ENCODE measurements at places on chromosomes 1 and 21.

DNA sequence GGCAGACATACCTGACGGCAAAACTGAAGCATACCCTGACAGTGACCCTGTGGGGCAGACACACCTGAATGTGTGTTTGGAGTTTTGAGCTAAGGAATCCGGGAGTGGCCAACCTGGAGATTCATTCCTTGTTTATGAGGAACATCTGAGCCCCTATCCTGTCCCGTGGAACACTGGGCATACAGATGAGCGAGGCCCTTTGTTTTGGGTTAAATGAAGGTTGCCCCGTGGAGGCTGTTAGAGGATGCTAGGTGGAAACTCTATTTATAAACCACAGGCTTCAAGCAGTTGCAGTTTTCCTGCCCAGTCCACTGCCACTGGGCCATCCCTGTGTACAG lies 18.1 kb downstream of the GALNT2 start:
- DNase-seq, result no peak

DNA sequence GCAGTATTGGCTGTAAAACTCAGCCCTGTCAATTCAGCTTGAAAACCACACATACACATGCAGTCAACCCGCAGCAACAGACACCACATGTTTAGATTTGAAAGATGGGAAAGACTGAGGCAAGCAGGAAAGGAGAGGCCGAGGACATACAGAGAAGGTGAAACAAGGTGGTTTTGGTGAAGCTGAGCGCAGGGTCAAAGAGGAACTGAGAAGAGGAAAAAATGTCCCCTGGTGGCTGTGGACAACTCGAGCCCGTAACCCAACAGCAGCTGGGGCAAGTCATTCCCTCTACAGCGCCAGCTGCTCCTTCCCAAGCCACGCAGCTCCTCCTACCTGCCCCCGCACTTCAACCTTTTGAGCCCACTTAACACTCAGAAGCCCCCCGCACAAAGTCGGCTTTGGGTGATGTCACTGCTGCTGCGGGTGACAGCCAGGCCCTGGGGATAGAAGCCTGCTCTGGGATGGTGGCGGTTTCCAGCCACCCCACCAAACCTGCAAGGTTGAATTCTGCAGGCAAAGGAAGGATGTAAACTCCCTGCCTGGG lies 63.0 kb downstream of the KCNN3 start:
- DNase-seq, result no peak

- DNase-seq, result no peak
Observed at GRCh38 chr1:176460544-176461336, 2.2 kb upstream of the PAPPA2 start.

- DNase-seq, result peak; percentile 26
Observed at GRCh38 chr1:53485478-53486394, 26.5 kb downstream of the DMRTB1 start.

GRCh38 chr1:179824265-179824664 lies 53.3 kb downstream of the TOR1AIP2 start:
- no peak for DNase-seq

- no peak for DNase-seq
Observed at GRCh38 chr1:101238031-101238628, 1.3 kb downstream of the S1PR1 start.

- no peak for DNase-seq
Observed at GRCh38 chr1:184283999-184284398, 102.8 kb upstream of the C1orf21 start.

- no peak for DNase-seq
Observed at GRCh38 chr1:203439131-203439730, 36.4 kb upstream of the PRELP start.

GRCh38 chr1:81733480-81733879 lies 67.3 kb upstream of the ADGRL2 start:
- no peak for DNase-seq

DNA sequence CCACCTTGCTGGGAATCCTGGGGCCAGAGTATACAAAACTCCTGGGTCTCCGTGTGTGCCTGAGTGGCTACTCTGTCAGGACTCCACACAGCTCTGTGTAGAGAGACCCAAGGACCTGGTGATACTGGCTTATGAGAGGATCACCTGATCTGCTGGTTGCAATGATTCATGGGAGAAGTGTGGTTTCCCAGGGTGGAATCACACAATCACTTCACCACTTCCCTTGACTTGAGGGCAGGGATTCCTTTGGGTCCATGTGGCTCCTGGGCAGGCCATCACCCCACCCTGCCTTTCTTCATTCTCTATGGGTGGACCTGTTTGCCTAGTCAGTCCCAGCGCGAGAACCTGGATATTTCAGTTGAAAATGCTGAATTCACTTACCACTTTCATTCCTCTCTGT lies 13.3 kb downstream of the PRSS38 start:
- DNase-seq, result no peak

- no peak for DNase-seq
Observed at GRCh38 chr1:44025816-44026215, 5.4 kb downstream of the SLC6A9 start.

DNA sequence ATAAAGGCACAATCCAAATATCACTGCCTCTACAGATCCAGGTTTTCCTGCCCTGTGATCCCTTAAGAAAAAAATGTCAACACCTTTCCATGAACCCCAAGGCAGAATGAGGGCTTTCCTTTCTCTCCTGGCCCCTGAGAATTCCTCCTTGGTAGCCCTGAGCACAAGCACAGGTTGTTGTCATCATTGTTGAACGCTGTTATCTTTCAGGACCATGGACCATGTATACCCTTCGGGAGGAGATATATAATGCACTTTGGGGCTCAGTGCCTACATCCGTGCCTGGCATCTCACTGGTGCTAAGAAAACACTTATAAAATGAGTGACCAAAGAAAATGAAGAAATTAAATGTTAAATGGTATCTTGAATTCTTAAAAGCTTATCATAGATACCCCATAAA lies 296.2 kb downstream of the SETD4 start:
- DNase-seq, result no peak

GRCh38 chr1:200738327-200738948 lies at the start of gene CAMSAP2:
Gene CAMSAP2, plus strand, starts transcription at chr1:200738893. Its CDS starts 935 bp downstream, at chr1:200739828.
- peak; percentile 59 for DNase-seq

DNA sequence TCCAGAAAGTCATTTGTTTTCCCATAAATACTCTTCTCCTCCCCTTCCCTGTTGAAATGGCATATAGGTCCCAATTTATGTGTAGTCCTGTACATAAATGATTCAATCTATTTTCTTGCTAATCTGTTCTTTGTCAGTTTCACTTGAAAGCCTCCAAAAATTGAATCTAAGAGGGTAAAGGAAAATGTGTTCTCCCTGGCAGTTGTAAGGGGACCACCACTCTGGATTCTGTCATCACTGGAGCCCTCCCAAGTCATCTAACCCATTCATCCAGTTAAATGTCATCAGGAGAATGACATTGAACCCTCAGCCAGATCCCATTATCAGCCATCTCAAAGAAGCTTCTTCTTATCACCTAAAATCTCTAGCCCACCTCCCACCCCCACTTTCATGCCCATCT lies 35.0 kb upstream of the RNF2 start:
- no peak for DNase-seq

- DNase-seq, result no peak
Observed at GRCh38 chr1:171800342-171800741, 18.9 kb downstream of the METTL13 start.

GRCh38 chr1:172404121-172404520 lies 16.4 kb upstream of the C1orf105 start:
- no peak for DNase-seq

DNA sequence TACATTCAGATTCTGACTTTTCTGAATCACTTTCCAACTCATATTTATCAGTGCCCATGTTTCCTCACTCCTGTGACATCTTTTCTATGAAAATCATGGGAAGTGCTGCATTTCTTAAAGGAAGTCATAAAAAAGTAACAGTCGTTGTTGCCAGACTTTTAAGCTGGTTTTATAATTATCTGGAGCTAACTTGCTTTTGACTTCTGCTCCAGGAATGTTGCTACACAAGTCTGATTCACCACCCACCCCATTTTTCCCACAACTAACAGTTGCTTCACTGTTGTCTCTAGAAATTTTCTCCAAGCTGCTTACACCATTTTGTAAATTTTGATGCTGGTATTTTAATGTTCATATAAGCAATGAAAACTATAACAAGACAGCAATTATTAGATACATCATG lies 12.2 kb downstream of the FCRLB start:
- no peak for DNase-seq

DNA sequence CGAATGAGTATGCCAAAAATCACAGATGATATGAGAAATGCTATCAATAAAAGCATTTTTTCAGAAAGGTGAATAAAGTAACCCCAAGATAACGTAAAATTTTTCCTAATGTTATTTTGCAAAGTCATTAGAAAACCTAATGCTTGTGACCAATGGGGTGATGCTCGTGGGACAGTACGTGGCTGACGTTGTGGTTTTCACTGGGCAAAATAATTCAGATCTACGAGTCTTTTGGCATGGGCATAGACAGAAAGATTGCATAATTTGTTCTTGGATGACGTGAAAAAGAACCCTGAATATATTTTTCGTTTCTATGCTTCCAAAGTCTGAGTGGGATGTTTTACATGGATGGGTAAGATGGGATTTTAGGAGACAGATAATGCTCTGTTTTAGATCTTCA lies 71.0 kb downstream of the PBX1 start:
- no peak for DNase-seq

DNA sequence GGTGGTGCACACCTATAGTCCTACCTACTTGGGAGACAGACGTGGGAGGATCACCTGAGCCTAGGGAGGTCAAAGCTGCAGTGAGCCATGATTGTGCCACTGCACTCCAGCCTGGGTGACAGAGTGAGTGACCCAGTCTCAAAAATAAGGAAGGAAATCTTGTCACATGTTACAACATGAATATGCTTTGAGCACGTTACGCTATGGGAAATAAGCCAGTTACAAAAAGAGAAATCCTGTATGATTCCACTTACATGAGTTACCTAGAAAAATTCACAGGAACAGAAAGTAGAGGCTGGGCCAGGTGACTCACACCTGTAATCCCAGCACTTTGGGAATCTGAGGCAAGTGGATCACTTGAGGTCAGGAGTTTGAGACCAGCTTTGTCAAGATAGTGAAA lies 6.7 kb upstream of the PADI6 start:
- DNase-seq, result no peak

DNA sequence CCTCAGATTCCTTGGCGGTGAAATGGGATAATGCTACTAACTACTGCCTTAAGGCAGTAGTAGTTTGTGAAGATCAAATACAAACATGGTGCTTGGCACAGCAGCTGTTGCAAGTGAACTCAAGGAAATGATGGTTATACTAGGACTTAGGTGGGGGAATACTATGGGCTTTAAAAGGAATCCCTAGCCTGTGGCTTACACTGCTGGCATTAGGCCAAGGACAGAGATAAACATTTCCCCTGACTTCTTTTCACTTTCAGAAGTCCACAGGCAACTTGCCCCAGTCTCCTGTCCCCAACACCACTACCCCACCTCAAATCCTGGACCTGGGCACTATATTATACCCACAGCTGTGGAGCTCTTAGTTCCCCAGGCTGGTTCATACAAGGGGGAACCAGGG lies 13.1 kb upstream of the VAMP4 start:
- DNase-seq, result no peak

DNA sequence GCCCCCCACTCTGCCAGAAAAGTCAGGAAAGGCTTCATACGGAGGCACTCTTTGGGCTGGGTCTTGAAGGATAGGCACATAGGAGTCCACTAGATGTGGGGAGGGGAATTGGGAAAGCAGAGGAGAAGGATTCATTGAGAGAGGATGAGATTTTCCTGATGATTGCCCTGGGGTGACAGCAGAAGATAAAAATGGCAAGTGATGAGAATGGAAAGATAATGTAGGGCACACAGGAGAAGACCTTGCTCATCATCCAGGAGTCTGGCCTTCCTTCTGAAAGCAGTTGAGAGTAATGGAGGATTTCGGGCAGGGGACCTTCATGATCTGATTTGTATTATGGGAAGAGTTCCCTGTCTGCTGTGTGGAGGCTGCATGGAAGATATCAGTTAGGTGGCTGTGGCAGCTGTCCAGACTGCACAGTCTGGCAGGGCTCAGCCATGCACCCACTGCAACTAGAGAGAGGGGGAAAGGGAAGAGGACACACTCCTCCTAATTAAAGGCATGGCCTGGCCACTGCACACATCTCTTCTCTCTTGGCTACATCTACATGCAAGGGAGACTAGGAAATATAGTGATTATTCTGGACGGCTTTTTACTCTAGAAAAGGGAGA lies 9.6 kb upstream of the FABP3 start:
- no peak for DNase-seq

DNA sequence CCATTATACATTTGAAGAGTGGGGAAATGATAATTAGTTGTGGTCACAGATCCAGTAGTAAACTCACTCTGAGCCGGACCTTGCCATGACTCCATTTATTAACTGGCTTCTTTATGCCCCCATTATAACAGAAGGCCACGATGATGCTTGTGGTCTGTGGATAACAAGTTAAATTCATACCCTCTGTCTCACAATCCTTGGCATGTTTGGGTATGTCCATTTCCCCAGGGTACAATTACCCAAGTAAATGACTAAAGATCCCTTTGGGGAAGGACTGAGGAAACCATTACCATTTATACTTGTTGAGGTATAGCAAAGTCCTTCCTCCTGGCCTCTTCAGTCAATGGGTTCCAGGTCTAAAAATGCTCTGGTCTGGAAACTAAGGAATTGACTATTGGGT lies 7.3 kb upstream of the USP1 start:
- DNase-seq, result no peak

DNA sequence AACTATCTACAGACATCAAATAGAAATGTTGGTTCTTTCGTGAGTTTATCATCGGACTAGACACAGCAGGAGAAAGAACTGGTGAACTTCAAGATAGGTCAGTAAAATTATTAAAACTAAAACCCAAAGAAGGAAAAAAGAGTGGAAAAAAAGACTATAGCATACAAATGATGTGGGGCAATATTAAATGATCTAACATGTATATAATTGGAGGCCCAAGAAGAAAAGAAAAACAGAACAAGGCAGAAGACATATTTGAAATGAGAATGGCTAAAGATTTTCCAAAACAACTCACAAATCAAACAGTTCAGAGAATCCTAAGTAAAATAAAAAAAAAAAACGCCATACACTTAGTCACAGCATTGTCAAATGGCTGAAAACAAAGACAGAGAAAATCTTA lies 101.8 kb downstream of the PCNX2 start:
- no peak for DNase-seq

- DNase-seq, result no peak
Observed at GRCh38 chr1:1299686-1300351, 7.9 kb downstream of the ACAP3 start.

DNA sequence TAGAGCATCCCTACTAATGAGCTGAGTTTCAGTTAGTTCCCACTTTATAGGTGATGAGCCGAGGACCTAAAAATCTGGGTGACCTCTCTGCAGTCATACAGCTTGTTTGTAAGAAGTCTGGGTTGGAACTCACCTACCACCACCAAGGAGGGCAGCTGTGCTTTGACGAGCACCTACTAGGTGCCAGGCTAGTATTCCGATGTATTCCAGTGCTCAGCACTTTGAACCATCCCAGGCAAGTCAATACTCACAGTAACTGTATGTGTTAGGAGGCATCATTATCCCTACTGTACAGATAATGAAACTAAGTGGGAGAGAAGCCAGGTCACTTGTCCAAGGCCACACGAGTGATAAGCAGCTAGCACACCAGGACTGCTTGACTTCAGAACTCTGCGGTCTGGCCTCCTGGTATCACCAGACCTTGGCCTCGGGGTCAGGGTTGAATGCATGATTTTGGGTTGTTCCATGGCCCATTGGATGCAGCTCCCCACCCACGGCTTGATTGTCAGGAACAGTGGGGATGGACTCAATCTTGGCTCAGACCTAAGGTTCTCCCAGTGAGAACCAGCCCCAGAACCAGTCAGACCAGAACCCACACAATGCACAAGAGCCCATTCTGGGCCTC lies 20.7 kb downstream of the ECE1 start:
- no peak for DNase-seq

- no peak for DNase-seq
Observed at GRCh38 chr1:234395297-234395696, 22.0 kb downstream of the COA6 start.

Measured in activated CD4-positive, alpha-beta T cell treated with anti-CD3 and anti-CD28 coated beads for 1 hour (primary cell).